Lower leg skin (tissue), 4 donors: ENCODE measurements at places on chromosomes 5 and 9.
A peak's percentile ranks its signal among the peaks of the same experiment; 100 is the strongest.

- no peak for DNase-seq
Measured at GRCh38 chr5:113452941-113453340, 18.2 kb upstream of the TSSK1B start.

GRCh38 chr9:6930827-6931226, 173.1 kb downstream of the KDM4C start:
- no peak for DNase-seq

GRCh38 chr5:113203916-113204315, 227.3 kb downstream of the DCP2 start:
- DNase-seq, result no peak

DNA sequence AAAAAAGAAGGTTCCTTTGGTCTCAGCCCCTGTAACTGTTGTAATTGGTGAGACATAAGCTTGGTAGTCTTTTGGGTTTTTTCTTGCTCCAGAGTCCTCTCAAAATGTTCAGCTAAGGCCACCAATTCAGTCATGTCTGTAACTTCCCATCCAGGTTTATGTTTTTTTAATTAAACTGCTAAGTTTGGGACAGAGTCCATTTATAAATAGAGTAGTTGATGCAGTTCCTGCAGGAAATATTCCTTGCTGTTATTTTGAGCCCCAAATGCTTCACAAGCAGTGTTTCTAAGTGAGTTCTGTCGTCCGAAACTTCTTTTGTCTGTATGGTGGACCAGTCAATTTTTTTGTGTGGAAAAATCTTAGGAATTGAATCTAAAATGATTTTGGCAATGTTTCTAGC, 155.0 kb downstream of the AOPEP start:
- no peak for DNase-seq

- no peak for DNase-seq
Measured at GRCh38 chr5:38423276-38424147, 132.9 kb downstream of the LIFR start.

DNA sequence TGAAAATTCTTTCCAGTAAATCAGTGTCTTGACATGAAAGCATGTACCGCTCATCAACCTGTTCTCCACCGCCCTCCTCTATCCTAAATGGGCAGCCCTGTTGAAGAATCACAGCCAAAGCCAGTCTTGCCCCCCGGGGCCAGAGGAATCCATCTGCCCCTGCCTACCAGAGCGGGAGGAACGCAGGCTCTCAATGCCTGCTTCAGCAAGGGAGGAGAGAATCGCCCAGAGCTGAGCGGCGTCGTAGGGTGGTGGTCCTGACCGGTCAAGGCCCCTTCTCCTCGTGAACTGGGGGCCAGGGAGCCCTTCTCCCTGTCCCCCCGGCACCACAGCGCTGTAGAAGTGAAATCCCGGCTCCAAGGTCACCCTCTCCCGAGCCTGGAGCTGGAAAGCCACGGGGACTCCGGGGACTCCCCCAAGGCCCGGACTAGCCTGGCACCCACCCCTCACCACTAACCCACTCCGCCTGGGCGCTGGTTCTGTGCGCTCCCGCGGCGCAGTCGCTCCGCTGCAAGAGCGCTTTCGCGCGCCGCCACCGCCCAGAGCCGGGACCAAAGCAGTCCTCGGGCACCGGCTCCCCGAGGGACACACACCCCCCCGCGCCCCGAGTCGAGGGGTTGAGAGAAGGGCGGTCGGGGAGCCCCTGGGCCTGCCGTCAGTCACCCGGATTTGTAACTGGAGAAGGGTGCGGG, 718 bp upstream of the TMEM215 start:
- DNase-seq, result no peak

DNA sequence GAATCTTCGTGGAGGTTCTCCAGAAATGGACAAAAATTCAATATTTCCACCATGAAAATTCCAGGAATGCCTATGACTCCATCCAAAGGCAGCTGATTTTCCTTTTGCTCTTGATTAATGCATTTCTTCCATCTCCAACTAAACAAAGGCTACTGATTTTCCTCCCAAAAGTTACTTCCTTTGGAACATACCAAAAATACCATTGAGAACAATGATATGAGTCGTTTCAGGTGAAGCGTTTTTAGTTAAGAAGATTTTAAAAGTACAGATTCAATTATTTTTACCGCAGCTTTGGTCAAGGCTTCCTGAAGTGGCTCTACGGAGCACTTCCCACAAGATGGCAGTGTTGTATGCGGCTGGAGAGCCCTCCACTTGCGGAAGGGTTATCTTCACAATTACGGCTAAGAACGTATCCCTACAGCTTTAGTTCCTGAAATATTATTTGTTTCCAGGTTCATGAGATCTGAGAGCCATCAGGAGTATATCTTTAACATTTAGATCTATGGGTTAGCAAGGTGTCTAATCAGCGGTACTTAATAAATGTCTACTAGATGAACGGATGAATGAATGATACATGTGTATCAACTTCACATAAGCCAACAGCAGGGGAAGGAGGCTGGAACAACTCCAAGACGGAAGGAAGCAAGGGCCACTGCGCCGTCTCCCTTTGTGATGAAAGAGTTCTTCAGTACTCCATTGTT, 35.9 kb upstream of the ARSB start:
- DNase-seq, result peak; percentile 20

- DNase-seq, result no peak
Measured at GRCh38 chr9:132006677-132007370, 72.8 kb downstream of the MED27 start.

DNA sequence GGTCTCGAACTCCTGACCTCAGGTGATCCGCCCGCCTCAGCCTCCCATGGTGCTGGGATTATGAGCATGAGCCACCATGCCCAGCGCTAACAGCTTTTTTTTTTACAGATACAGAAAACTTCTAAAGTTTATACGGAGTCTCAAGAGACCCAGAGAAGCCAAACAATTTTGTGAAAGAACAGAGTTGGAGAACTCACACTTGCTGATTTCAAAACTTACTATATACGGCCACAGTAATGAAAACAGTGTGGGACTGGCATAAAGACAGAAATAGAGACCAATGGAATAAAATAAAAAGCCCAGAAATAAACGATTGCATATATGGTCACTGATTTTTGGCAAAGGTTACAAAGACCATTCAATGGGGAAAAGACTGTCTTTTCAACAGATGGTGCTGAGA, 85.6 kb upstream of the CACNA1B start:
- DNase-seq, result no peak

- DNase-seq, result no peak
Measured at GRCh38 chr5:124795829-124796228, 49.4 kb upstream of the ZNF608 start.

DNA sequence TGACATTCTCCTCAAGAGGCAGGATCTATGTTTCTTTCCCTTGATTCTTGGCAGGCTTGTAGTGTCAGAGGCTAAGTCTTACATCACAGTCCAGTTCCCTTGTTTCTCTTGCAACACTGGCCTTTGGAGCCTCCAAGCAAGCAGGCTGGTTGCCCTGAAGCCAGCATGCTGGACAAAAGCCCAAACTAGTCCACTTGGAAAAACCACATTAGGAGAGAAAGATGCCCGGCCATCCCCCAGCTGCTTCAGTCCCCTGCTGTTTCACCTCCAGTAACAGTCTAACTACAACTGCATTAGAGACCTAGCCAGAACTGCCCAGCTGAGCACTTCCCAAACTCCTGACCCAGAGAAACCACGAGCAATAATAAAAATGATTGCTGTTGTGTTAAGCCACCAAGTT, 87.6 kb downstream of the ADAMTS6 start:
- DNase-seq, result no peak

- DNase-seq, result no peak
Measured at GRCh38 chr9:92444841-92445240, 20.6 kb upstream of the OMD start.

DNA sequence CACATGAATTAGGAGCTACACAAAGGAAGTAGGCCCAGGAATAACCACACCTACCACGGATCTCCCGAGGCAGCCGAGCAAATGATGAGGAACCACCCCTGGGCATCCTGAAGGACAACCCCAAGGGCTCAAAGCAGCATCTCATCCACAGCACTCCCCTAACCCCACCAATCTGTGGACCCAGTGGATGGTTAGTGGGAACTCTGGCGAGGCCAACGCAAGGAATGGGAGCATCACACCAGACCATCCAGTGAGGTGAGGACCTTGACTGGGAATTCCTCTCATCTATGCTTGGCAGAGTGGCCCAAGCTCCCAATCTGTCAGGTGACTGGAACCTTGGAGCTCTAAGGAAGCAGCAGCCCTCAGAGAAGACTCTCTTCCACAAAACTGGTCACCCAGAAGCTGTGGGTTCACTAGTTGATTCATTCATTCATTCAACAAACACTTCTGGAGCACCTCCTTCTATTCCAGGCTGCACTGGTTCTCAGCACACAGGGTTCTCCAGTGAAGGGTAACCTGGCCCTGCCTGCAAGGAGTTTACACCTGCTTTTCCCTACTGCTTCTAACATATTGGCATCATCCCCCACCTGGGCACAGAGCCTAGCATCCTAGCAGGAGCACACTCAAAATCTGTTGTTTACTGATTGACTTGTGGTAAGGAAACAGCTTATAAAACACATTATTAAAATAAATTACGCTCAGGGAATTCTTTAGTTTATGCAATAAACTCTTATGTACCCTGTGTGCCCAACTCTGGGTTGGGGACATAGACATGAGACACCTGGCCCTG, 4.9 kb downstream of the ACSL6 start:
- no peak for DNase-seq

GRCh38 chr9:94746541-94747370, 20.3 kb downstream of the AOPEP start:
- DNase-seq, result no peak

DNA sequence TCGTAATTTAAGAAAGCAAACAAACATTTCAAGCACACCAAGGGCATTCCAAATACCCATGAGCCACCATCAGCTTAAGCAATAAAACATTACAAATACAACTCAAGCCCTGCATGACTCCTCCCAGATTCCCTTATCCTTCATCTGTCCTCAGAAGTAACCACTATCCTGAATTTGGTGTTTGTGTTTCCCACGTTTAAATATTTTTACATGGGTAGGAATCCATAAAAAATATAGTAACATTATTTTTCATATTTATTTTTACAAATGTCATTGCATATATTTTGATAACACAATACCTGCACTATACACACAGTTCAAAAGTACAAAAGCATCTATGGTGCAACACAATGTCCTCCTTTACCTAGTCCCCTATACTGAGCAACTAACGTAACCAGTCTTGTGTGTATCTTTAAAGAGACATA, 6.4 kb downstream of the PRKAA1 start:
- no peak for DNase-seq

DNA sequence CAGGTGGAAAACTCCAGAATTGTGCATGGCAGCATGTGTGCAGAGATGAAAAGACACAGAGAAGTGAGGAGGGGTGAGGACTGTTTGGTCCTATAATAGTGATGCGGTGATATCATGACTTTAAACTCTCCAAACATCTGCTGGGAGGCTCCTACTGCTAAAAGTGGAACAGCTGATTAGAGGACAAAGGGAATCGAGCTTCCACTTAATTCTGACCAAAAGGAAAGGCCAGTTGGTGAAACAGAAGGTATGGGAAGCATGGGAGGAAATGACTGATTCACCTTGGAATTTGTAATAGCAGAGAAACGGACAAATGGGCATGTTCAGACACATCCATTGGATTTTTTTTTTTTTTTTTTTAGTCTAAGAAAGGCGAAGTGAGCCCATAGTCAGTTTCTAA, 67.5 kb upstream of the MAMDC2 start:
- no peak for DNase-seq

DNA sequence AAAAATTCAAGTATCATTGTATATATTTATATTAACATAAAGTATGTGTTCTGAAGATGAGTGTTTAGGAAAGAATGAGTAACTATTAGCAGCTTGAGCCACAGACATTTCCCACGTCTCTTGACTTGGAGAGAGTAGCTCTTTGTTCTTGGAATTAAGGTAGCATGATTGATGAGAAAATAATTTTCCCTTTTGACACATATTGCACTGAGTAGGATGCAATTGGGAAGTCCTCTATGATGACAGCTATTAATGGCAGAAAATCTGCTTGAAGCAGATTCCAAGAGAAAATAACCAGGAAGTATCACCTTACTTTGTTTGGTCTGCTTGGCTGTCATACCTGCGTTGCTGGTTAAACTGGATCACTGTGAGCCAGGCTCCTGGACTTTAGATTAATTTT, 204.8 kb downstream of the TLE4 start:
- DNase-seq, result no peak

GRCh38 chr5:1122511-1123294, 10.8 kb upstream of the SLC12A7 start:
- DNase-seq, result no peak

DNA sequence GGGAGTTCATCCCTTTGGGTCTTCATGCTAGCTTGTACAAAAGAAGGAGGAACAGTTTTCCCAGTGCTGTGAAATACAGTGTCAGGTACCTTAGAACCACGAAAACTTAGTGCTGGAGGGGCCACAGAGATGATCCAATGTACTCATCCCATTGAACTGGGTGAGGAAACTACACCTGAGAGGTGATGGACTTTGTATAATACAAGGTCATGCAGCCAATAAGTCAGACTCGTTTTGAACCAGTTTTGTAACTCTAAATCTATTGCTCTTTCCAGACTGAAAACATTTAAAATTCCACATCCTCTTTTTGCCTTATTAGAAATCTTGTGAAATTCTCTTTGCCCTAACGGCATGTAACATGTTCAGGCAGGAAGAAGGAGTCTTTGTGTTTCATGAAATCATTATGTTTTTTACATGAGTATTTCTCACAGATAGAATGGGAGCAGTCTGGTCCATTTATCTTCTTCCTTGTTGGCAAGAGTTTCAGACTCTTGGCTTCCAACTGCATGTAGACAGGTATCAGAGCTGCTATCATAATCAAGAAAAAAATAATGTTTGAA, 146.8 kb upstream of the FBXL7 start:
- no peak for DNase-seq

- DNase-seq, result no peak
Measured at GRCh38 chr5:147949711-147950573, 43.6 kb upstream of the C5orf46 start.

- DNase-seq, result no peak
Measured at GRCh38 chr5:160152901-160153300, 33.7 kb upstream of the PWWP2A start.

GRCh38 chr5:142368529-142368928, 43.7 kb upstream of the SPRY4 start:
- DNase-seq, result no peak

- peak; percentile 63 for DNase-seq
Measured at GRCh38 chr5:106121972-106122605, 1548.6 kb downstream of the EFNA5 start.

- DNase-seq, result no peak
Measured at GRCh38 chr5:131272307-131272706, 8.5 kb downstream of the CDC42SE2 start.

GRCh38 chr9:14064940-14065339, 249.0 kb downstream of the NFIB start:
- no peak for DNase-seq

DNA sequence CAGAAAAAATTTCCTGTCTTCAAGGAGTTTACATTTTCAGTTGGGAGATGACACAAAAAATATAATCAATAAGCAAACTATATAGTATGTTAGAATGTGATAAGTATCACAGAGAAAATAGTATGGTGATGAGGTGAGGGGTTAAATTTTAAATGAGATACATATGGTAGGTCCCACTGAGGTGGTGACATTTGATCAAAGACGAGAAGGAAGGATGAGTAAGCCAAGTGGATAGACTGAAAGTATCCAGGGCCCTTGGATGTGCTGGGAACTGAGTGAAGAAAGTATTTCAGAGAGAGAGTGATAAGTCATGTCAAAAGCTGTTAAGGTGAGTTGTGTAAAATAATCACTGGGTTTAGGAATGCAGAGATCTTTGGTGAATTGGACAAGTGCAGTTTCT, 3.5 kb downstream of the CCDC192 start:
- DNase-seq, result no peak
